Nucleus accumbens (tissue), 56 donors: ENCODE measurements at places on chromosomes 1 and 21.

DNA sequence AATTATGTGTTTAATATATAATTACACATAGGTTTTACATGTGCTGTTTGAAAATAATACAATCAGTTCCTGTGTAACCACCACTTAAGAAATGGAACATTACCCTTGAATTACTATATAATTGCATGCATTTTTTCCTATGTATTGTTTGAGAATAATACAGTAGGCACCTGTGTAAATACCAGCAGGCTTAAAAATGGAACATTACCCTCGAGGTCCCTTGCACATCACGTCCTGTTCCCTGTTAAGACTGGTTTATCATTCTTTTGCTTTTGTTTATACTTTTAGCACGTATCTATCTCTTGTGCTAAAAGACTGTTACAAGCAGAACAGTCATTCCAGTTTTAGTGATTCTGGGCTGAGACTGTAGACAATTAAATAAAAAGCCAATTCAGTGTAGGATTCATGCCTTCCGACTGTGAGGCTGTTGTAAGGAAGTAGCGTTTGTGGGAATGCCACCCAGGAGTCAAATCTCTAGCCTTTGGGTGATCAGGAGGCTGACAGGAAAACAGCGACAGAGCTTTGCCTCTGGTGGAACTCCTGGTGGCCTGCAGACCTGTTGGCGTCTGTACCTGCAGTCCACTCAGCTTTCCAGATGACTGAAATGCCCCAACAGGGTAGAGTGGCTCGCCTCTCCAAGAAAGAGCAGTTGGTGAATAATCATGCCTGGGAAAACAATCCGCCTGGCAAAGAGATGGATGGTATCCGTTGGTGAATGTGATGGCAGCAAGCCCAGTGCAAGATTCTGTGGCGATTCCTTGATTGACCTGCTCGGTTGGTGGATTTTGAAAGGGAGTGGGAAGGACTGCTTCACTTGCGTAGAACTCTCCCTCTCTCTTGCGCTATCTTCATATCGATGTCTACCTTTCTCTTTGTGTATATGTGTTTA, 58.0 kb downstream of the DISC1 start:
- no peak for DNase-seq

DNA sequence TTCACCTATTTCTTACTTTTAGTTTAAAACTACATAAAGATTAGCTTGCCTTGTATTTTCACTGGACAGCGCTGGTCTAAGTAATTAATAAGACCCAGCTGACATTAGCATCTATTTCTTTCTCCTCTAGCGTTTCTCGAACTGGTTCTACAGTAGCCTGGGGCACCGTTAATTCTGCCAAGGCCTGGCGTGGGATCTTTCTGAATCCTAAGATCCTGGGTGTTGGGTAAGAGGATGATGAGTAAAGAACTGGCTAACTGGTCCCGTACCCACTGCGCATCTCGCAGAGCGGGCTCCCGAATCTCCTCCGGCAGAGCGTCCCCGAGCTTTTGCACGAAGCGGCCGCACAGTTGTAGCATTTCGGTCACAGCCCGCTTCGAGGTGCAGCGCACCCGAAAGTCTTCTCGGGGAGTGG, 309 bp downstream of the NSL1 start:
- DNase-seq: no peak

GRCh38 chr1:188906921-188907641, 1570.6 kb downstream of the BRINP3 start:
- no peak for DNase-seq

DNA sequence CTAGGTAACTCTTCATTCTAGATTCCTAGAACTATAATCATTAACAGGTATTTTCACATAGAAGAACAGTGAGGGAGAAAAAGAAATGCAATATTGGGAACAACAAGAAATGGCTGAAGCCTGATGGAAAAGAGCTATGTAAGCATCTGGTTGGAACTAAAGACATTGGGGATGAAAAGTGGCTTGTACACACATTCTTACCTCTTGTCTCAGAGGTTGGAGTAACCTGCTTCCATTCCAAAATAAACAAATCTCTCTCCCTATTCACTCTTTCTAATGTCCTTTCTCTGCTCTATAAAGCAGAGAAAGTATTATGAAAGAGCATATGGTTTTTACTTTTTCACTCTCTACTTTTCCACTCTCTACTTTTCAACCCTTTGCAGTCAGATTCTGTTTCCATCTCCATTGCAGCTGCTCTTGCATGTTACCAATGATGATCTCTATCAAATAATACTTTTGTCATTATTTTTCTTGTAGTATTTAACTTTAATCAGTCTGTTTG, 37.5 kb downstream of the CMPK1 start:
- DNase-seq: no peak

GRCh38 chr21:36246080-36246631, 73.8 kb upstream of the MORC3 start:
- DNase-seq: no peak
